Left ventricle myocardium superior (tissue), 1 donor: ENCODE measurements at places on chromosomes 7 and 10.

DNA sequence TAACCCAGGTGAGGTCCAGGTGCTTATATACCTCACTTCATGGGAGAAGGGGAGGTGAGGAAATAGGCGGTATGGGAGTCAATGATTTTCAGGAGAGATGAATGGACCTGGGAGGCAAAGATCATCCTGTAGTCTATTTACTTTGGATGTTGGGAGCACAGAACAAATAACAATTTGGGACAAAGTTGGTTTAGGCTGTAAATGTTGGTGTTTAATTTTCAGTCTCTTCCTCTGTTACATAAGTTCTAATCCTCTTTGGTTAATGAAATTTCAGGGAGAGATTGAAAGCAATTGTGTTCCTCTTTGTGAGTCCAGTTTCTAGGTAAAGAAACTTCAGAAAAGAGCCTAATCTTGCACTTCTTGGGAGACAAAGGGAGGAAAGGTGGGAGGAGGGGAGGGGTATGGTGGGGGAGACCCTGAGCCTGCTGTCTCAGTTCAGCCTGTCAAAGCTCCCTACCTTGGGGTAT lies 46.9 kb downstream of the AKR1C4 start:
- DNase-seq = no peak

DNA sequence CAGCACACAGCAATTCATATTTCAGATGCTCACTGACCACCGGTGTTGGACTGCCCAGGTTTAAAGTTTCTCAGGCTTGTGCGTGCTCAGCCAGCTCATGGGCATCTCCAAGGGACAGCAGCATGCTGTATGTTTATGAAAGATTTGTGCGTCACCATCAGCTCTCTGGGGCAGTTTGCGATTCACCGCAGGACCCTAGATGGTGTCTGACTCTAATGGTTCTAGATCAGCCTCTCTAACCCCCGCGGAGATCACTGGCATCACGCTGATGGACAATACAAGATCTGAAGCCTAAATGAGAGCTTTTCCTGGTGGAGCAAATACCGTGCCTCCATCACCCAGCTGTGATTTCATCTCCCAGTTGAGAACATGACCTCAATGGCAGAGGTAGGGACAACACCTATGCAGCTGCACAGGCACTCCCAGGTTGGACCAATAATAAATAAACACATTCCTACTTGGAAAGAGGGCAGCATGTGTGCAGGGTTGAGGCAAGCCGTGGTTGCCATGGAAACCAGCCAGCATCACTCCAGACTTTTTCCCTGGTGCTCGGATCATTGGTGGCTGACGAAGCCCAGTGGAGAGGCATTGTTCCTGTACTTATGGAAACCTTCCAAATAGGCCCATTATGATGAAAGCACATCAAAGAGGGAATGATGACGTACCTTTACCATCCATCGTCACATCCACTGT lies 253.6 kb downstream of the KCNMA1 start:
- no peak for DNase-seq

GRCh38 chr10:75611993-75612372 lies 180.6 kb downstream of the LRMDA start:
- no peak for DNase-seq

- DNase-seq = no peak
Observed at GRCh38 chr7:142807855-142808460, 37.2 kb downstream of the PRSS2 start.

DNA sequence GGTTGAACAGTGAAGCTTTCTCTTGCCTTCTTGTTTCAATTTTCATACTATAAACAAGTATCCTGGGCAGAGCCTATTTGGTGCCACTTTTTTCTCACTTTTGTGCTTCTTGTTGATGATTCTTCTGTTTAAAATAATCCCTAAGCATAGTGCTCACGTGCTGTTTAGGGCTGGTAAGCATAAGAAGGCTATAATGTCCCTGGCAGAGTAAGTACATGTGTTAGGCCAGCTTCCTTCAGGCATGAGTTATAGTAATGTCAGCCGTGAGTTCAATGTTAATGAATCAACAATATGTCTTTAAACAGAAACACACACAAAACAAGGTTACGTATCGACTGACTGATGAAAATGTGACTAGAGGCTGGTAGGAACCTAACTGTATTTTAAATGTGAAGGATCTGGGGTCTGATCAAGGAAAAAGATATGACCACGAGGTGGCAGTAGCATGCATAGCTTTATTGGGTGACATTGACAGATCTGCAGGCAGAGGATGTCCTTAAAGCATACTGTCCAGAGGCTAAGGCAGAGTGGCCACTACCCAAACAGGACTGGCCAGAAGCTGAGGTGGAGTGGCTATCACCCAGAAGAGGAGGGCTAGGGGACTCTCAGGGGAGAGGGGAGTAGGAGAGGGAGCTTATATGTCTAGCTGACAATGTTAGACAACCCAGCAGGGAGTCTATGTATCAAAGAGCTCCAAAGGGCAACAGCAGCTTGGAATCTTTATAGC lies 113.7 kb downstream of the BRAF start:
- no peak for DNase-seq

DNA sequence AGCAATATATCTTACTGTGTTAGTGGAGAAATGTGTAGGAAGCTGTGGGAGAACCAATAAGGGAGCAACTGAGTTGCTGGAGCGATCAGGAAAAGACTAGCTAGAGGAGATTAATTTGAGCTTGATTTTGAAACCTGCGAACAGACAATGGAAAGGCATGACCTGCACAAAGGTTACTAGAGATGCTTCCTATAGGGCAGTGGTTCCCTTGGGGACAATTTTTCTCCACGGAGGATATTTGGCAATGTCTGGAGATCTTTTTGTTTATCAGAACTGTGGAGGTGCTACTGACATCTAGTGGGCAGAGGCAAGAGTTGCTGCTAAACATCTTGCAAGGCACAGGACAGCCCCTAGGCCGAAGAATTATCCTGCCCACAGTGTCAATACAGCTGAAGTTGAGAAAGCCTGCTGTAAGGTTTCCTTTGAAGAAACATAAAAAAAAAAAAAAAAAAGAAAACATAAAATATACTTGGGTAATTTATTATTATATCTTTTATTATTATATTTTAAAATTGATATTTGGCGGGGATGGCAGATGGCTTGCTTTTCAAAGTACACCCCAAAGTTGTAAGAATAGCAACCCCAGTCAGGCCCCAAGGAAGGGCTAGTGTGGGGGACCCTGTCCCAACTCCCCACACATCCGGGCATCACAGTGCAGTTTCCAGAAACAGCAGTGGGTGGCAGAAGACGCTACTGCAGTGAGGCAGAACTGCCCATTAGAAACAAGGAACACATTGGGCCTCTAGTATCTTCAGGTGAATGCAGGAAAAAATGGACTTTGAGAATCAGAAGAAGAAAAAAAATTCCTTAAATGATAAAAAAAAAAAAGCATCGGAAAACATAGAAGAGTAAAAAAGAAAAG lies 481.6 kb downstream of the SH2D4B start:
- DNase-seq = no peak

DNA sequence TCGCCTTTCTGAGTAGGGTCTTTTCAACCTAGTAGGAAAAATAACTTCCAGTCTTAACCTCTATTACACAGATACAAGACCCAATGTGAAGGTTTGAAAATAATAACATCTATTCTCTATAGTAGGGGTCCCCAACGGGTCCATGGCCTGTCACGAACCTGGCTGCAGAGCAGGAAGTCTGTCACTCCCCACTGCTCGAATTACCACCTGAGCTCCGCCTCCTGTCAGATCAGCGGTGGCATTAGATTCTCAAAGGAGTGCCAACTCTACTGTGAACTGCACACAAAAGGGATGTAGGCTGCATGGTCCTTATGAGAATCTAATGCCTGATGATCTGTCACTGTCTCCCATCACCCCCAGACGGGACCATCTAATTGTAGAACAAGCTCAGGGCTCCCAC lies 7.4 kb downstream of the YWHAG start:
- no peak for DNase-seq

DNA sequence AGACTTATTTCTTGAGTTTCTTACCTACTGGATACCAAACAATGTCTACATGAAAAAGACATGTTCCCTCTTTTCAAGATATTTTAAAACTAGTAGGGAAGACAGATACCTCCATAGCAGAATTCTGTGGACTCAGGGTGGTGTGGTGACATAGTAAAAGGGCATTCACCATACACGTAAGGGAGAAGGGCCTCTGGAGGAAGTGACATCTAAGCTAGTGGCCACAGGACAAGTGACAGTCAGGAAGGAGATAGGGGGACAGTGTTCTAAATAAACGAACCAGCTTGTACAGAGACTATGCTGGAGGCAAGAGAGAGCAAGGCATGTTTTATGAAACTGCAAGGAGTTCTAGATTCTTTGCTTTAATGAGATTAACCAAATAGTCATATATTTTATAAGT lies 321.7 kb upstream of the LRGUK start:
- no peak for DNase-seq

DNA sequence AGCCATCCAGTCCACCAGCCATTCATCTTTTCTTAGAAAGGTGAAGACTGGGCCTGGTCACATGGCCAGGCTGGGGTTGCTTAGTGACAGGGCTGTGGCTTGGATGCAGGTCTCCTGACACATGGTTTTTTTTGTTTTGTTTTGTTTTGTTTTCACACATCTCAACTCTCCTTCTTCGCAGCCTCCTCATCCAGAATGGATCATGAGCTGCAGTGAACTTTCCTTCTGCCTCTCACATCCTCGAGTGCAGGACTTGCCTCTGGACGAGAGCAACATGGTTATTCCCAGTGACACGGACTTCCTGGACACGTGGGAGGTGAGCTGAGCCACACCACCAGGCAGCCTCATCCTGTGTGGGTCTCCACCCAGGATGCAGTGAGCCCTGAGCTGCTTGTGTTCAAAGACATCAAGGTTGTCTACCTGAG lies 9.5 kb downstream of the AKR1E2 start:
- DNase-seq = no peak

- DNase-seq = peak; percentile 40
Observed at GRCh38 chr7:77439572-77439971, 23.4 kb upstream of the GSAP start.

DNA sequence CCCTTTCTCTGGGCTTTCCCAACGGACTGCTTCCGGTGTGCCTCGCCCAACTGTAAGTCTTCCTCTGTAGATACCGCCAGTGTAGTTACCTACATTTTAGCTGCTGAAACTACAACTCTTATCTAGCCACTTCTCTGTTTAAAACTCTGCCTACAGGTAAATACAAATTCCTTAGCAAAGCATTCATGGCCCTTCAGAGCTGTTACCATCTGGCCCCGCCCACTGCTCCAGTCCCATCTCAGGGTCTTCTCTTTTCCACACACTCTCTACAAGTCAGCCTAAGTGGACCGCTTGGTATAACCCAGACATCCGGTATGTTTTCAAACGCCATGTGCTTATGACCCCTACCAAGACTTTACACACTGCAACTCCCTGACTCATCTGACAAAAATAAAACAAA lies 41.0 kb upstream of the LAMB4 start:
- DNase-seq = no peak

DNA sequence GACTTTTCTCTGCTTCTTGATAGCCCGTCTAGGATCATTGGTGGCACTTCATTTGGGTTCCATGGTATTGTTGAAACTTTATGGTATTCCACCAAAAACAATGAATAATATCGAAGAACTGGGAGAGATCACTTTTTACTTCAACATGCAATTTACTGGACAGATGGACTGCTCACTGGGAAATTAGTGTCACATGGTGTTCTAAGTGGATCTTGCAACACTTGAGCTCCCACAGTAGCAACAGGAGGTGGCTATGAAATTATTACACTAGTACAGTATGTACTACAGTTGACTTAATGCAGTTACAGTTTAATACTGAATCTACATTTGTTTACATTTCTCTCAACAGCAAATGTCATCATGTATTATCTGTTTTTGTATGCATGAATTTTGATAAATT lies 997.3 kb downstream of the REEP3 start:
- DNase-seq = no peak

- DNase-seq = no peak
Observed at GRCh38 chr7:143411976-143412708, 3.5 kb upstream of the EPHA1 start.

GRCh38 chr10:5633166-5633749 lies 33.1 kb downstream of the ASB13 start:
- DNase-seq = no peak

DNA sequence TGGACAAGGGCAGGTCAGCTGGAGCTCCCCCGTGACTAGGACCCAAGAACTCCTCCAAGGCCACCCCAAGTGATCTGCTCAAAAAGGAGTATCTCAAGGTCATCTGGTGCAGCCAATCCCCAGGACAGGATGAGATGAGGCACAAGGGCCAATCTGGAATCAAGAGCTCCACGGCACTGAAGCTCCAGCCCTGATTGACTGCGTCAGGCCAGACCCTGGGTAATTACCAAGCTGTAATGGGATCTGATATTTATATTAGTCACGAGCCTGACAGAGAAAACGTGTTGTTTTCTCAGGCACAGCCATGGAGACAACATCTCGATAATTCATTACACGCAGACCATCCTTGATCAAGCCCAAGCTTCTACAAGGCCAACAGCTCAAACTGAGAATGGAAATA lies 4.2 kb downstream of the KCNMA1 start:
- no peak for DNase-seq

GRCh38 chr7:34281260-34281659 lies 375.9 kb downstream of the BMPER start:
- no peak for DNase-seq

- no peak for DNase-seq
Observed at GRCh38 chr10:60614363-60614762, 163.9 kb upstream of the CDK1 start.

GRCh38 chr10:96705134-96705533 lies 15.2 kb downstream of the PIK3AP1 start:
- no peak for DNase-seq

DNA sequence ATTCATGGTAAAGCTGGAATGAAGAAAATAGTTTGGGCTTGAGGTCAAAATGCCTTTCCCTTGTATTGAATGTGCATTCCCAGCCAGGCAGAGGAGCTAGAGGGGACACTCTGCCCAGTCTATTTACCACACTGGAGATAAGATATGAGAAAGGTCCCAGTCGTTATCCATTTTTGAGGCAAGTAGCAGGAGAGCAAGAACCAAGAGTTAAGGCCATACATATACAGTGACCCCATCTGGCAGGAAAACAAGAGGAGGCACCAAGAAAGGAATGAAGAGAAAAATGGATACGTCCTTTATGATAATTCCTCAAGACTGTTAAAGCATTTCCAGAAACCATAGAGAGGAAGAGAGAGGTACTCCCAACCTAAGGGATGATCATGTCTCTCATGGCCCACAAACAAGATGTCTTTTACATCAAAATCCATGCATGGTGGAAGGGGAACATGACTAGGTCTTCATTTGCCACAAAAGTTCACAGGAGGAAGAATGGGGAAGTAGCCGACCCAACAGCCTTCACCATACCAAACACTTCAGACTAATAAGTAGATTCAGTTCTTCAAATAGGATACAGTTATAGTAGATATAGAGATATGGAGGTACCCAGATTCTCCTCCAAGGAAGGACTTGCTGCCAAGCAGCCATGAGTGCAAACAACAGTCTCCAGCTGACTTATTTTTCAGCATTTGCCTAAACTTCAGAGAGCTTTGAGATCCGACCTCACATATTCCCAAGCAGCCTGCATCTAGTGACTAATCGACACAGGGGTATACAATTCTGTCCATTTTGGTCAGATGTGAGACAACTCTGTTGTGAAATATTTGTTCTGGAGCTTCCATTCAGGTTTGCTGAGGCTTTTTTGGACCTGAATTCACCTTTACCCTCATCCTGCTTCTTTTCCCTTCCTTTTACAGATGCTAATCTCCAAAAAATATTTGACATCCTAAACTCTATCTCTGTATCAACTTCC lies 61.1 kb upstream of the CCDC71L start:
- DNase-seq = no peak

GRCh38 chr10:70965566-70965965 lies 77.2 kb upstream of the PCBD1 start:
- no peak for DNase-seq

GRCh38 chr10:98539578-98539977 lies 92.8 kb upstream of the HPS1 start:
- DNase-seq = no peak

- no peak for DNase-seq
Observed at GRCh38 chr10:78416031-78417011, 382.7 kb downstream of the RPS24 start.
